ENCODE measurements at places on chromosomes 2 and 18.

DNA sequence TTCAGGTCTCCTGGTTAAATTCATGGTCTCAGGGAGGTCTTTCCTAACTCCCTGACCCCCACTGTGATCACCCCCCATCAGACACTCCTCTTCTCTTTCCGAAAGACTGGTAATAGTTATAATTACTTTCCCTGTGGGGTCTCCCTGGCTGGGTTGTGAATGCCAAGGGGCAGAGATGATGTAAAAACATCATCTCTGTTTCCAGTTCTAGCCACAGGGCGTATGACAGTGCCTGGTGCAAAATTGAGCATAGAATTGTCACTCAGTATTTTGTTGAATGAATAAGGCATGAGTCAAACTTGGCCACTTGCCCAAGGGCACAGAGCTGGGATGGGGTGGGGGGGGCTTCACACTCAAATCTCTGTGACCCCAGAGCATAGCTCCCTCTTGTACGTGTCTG lies 65.2 kb downstream of the LTBP1 start:
- no peak for DNase-seq

GRCh38 chr18:58929206-58929605 lies 64.5 kb downstream of the ZNF532 start:
- DNase-seq: no peak

- DNase-seq: no peak
Measured at GRCh38 chr2:120675460-120676130, 60.1 kb upstream of the GLI2 start.

GRCh38 chr2:190763901-190764514 lies 115.1 kb downstream of the NAB1 start:
- DNase-seq: no peak

- peak; percentile 89 for DNase-seq
Measured at GRCh38 chr2:226211439-226211838, 588.2 kb downstream of the IRS1 start.

Measured in fibroblast of skin of left biceps (primary cell).